ENCODE measurements at places on chromosomes 5 and 9.

DNA sequence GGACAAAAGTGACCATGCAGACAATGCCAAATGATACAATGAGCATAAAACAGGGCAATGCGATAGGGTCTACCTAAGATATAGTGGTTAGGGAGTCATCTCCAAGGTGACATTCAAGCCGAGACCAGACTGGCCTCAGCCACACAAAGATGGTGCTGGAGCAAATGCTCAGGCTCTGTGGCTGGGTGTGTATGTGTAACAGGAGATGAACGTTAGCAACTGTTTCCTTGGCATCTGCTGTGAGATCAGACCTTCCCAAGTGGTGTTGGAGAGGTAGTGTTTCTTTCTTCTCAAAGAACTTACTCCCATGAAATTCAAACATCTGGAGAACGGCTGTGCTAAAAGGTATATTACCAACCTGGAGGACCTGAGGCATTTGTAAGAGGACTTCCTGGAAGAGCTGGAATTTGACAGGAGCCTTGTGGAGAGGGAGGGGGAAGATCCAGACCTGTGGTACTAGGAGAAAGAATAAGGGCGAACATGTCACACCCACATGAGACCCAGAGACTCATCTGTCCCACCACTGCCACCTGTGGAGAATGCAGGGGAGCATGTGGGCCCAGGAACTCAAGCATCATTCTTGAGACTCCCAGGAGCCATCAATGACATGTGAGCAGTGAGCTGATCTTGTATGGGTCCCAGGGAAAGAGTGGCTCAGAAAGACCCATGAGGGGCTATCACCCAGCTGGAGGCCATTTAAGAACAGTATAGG lies 21.4 kb upstream of the ANXA6 start:
- no peak for DNase-seq

DNA sequence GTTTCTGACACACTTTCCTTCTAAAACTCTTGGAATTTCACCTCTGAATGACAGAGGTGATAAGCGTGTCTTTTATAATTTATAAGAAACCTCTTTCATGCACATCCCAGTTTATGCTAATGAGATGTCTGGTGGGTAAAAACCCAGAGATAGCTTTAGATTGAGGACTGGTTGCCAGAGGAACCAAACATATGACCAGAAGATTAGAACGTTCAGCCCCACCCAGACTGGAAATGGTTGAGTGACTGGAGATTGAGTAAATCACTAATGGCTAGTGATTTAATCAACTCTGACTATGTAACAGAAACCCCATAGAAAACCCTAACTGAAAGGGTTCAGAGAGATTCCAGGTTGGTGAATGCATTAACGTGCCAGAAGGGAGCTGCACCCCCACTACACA lies 69.2 kb downstream of the CDH18 start:
- no peak for DNase-seq

GRCh38 chr9:78397454-78397853 lies 100.5 kb downstream of the PSAT1 start:
- DNase-seq, result no peak

DNA sequence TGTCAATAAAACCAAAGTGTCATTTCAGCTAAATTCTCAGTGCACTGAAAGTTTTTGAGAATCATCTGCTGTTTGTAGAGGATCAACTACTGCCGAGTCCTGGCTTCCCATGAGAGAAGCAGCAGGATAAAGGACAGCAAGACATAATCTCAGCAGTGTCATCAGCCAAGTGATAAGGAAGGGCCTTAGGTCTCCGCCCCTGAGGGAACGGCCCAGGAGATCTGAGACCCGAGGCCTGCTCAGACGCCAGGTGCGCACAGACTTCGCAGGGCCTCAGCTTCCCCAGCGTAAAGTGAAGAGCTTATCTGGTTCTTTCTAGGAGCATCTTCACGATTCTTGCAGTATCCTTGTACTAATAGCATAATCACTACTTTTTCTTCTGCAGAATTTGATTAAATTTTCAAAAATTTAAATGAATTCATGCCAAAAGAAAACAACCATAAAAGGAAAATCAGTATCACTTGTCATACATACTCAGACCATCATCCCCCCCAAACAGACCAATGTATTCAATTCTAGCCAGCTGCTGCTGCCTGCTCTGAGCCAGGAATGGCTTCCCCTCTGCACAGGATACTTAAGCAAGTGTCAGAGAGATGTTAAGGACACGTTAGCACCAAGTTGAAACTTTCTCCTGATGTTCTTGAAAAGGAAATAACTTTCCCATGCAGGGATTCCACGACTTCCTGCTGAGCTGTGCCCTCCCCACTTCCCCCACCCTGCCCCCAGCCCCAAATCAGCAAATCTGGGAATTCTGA lies 2.2 kb downstream of the GFPT2 start:
- DNase-seq, result no peak

- no peak for DNase-seq
These were observed 107.8 kb downstream of the SMIM23 start for GRCh38 chr5:171893290-171893886.

GRCh38 chr5:33558489-33558888 lies 117.7 kb downstream of the TARS1 start:
- DNase-seq, result no peak

- no peak for DNase-seq
These were observed 105.3 kb downstream of the GCNT1 start for GRCh38 chr9:76564297-76564696.
